ENCODE measurements at places on chromosomes 4 and X.
A peak's percentile ranks its signal among the peaks of the same experiment; 100 is the strongest.

DNA sequence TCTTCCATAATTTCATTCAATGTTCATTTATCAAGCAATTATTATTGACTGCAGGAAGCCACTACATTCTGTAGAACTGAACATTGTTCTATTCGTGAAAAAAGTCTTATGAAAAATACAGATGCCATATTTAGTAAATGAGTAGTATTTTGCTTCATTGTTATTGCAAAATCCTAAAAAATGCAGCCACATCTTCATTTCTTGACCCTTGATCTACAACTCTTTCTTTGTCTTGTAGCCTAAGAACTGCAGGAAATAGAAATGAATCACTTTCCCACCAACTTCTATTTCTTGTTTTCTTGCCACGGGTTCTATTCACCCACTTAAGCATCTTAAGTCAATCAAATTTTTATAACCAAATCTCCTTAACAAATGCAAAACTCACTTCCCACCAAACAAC is 63.3 kb downstream of the KCNIP4 start:
- DNase-seq = no peak

GRCh38 chr4:151407466-151408379 is 1.3 kb upstream of the FHIP1A start:
- no peak for DNase-seq

GRCh38 chrX:155767051-155767875 is 113.9 kb upstream of the VAMP7 start:
- peak; percentile 22 for DNase-seq

DNA sequence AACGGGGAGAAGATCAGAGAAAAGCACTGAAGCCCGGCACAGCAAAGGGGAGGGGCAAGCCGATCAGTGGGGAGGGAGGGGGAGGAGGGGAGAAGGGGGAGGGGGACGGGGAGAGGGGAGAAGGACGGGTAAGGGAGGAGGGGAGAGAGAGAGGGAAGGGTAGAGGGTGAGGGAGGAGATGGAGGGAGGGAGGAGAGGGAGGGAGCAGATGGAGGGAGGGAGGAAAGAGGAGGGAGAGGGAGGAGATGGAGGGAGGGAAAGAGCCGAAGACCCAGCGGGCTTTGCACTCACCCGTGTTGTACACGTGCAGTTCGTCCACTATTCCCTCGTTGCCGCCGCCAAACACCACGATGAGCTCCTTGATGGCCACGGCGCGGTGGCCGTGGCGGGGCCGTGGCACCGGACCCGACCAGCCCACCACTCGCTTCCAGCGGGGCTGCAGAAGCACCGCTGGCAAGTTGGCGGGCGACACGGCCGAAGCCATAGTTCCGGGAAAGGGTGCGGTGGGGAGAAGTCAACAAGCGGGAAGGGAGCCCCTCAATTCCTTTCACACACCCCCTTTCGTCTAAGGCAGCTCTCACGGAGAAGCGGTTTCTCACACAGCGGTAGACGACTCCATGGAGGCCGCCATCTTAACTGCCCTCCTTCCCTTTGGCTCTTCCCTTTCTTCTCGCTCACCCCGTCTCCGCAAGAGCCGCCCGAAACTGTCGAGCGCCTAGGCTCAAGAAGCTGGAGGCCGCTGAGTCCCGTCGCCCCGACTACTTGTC is 1.1 kb downstream of the HCFC1 start:
- peak; percentile 10 for DNase-seq

DNA sequence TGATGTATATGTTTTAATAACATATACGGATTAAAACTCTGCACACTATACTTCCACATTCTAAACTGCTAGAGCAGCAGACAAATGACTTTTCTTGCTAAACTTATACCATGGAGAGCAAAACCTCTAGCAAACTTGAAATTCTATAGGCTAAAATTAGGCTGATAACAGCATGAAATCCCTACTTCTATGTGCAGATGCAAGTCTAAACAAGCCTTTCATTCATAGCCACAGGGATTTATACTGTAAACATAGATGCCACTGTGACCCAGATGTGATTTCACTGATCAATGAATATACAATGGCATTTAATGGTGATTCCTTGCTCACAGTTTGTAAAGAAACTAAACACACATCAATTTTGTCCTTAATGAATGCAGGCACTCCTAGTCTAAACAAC is 151.0 kb downstream of the ANTXR2 start:
- no peak for DNase-seq

DNA sequence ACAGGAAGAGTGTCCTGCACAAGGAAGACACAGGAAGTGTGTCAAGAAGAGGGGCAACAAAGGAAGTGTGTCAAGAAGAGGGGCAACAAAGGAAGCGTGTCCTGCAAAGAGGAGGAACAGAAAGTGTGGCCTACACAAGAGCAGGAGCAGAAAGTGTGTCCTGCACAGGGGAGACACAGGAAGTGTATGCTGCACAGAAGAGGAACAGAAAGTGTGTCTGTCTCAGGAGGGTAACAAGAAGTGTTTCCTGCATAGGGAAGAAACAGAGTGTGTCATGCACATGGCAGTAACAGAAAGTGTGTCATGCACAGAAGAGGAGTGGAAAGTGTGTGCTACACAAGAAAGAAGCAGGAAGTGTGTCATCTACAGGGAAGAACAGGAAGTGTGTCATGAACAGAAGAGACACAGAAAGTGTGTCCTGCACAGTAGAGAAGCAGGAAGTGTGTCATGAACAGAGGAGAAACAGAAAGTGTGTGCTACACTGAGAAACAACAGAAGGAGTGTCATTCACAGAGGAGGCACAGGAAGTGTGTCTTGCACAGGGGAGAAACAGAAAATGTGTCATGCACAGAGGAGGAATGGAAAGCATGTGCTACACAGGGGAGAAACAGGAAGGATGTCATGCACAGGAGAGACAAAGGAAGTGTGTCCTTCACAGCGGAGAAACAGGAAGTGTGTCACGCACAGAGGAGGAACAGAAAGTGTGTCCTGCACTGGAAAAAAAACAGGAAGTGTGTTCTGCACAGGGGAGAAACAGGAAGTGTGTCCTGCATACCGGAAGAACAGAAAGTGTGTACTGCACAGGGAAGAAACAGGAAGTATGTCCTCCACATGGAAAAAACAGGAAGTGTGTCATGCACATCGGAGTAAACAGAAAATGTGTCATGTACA is 526.4 kb upstream of the PRKX start:
- DNase-seq = no peak

GRCh38 chrX:38890963-38891362 is 89.7 kb downstream of the MID1IP1 start:
- DNase-seq = no peak

GRCh38 chrX:78923198-78924015 is 21.8 kb upstream of the P2RY10 start:
- no peak for DNase-seq

GRCh38 chr4:40559585-40560465 is 69.8 kb downstream of the RBM47 start:
- no peak for DNase-seq

All from NCI-H1436 treated with DMSO at 0.1 percent for 48 hours (cell line).